ENCODE measurements at places on chromosomes 2 and 18.

GRCh38 chr18:48138210-48138609 is 207.8 kb upstream of the SMAD2 start:
- DNase-seq = no peak

DNA sequence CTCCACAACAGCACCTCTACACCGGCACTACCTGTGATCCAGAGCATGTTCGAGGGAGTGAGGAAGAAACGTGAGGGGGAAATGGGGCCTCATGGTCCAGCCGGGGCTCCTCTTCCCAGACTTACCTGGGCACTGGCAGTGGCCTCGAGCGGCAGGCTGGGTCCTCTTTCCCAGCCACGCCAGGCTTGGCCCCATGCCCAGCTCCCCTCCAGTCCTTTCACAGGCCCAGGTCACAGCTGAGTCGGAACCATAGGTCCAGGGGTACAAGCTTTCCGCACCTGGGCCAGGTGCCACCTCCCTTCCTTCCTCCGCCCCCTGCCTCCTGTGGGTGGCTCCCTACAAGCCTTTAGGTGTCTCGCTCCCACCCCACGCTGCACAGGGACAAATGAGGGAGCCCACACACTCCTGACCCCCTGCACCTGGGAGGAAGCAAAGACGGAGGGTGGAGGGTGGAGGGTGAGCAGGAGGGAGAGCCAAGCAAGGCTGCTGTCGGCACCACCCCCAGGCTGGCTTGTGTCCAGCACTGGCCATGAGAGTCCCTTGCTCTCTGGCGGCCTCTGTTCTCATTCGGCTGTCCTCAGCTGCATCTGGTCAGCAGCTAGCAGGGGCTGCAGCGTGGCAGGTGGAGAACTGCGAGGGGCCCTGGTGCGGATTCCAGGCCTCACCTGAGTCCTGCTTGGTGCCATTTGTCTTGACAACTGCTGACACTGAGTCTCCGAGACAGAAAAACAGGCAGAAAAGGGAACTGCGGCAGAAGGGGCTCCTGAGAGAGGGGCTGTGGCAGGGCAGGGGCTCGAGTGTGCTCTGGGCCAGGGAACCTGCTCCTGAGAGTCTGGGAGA is 26.8 kb downstream of the ADRA2B start:
- DNase-seq = no peak

DNA sequence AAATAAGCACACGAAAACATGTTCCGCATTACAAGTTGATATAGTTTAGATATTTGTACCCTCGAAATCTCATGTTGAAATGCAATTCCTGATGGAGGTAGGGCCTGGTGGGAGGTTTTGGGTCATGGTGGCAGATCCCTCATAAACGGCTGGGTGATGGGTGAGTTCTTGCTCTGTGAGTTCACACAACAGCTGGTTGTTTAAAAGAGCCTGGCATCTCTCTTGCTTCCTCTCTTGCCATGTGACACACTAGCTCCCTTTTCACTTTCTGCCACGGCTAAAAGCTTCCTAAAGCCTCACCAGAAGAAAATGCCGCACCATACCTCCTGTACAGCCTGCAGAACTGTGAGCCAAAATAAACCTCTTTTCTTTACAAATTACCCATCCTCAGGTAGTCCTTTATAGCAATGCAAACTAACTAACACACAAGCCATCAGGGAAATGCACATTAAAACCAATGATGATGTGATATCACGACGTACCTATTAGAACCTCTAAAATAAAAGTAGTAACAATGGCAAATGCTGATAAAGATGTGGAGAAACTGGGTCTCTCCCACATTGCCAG is 188.5 kb downstream of the ANAPC1 start:
- no peak for DNase-seq

GRCh38 chr2:3059141-3059925 is 318.3 kb downstream of the EIPR1 start:
- DNase-seq = no peak

GRCh38 chr2:164675027-164675426 is 53.7 kb upstream of the GRB14 start:
- no peak for DNase-seq

GRCh38 chr2:236054125-236054524 is 114.1 kb downstream of the GBX2 start:
- no peak for DNase-seq
